SK-N-MC (cell line): ENCODE measurements at places on chromosomes 4 and X.

DNA sequence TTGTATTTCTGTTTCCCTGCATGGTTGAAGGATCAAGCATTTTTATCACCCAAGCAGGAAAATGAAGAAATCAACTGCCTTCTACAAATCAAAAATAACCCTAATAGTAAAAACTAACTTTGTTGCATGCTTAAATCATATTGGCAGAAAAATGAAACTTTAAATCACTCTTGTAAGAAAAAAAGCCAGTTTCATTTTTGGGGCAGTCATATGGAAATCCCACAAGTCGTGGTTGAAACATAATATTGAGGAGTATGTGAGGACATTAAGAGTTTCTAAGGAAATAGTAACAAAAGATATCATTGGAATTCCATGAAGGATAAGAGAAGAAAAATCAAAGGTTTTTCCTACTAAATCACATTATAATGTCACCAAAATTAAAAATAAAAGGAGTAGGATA lies 8.4 kb downstream of the TEC start:
- DNase-seq = no peak

DNA sequence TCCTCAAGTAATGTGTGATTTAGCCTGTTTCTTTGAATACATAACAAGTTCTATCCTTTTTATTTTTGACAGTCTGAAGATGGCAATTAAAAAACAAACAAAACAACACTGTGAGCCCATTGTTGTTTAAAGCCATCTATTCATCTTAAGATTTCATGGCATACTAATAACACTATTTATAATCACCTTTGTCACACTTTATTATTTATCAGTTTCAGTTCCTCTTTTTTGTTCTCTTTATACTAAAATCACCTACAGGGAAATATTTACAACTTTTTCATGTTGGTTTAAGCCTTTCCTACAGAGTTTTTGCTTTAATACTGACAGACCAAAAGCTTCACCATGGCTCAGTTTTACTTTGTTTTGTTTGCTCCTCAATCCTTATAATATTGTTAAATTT lies 247.4 kb upstream of the CTSO start:
- no peak for DNase-seq

DNA sequence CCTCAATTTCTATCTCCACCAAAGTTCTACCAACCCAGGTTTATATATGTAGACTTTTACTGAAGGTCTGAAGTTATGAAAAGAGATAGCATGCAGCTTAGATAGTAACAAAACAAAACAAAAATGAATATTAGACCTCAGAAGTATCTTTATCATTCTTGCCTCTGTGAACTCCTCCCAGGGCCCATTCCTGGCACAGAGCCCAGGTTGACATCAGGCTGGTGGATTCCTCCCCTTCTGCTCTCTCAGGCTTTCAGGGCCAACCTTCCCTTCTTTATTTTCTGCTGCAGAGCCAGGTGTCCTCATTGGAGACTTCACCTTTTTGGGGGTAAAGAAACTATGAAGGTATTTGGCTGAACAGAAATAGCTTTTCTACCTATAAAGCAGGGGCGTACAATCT lies 112.8 kb upstream of the PITX2 start:
- DNase-seq = no peak

- DNase-seq = no peak
Observed at GRCh38 chrX:55109306-55109705, 20.5 kb downstream of the PAGE2 start.

- DNase-seq = no peak
Observed at GRCh38 chr4:43763029-43763610, 685.5 kb downstream of the KCTD8 start.

DNA sequence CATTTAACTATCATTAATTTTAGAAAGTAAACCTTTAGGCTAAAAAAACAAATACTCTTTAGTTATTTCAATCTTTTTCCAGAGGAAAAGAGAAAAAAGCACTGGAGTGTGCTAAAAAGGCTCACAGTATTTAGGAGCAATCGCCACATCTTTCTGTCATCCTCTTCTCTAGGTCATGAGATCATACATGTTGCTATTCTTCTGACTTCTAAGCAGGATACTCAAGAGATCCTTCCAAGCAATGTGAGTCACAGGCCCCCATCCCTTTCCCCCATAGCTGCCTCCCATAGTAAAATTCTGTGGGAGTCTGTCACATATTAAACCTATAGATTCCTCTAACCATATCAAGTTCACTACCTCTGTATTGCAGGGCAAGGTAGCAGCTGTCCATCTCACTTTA lies 7.7 kb downstream of the EDNRA start:
- DNase-seq = no peak

DNA sequence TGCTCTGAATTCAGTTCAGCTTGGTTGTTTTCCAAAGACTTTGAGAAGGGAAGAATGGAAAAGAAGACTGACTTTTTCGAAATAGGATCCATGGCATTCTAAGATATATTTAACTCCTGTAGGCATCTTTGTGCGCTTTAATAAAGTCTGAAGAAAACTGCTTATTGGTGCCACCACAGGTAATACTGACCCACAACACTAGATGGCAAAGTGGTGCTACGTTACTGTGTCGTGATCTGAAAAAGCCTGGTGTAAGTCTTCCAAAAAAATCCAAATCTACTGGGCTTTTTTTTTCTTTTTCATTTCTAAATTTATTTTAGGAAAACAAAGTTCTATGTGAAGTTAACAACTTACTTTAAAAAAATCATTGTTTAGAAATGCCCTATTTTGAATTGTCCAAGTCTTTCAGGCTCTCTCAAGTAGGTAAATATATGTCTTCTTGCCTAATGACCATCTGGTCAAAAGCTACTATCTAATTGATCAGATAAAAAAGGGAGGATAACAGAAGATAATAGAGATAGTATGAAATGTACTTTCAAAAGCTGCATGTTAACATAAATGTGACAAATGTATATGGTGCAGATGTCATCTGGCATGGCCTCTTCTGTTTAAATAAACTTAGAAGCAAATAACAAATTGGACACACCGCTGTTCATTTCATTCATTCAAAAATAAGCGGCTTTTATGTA lies 47.0 kb upstream of the MID1IP1 start:
- DNase-seq = peak; percentile 28

GRCh38 chrX:70201732-70202131 lies 24.4 kb downstream of the DGAT2L6 start:
- DNase-seq = no peak

- no peak for DNase-seq
Observed at GRCh38 chr4:138458751-138459150, 216.6 kb upstream of the SLC7A11 start.

GRCh38 chrX:87003031-87003430 lies 514.6 kb upstream of the KLHL4 start:
- DNase-seq = no peak

DNA sequence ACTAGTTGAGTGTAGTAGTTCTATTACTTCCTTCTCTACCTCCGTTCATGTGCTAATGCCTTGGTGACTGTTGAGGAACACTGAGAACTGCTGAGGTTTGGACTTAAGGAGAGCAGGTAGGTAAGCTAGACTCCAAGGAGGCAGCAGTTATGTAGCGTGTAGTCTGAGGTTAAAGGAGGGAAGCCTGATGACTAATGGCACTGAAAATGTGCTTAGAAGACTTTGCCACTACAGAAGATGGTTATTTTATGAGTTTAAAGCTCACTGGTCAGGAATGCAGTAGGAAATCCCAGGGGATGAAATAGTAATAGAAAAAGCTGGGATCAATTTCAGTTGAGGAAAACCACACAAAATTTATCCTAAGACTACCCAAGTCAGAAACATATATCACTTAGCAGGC lies 1077.3 kb downstream of the RAPGEF2 start:
- DNase-seq = no peak

- no peak for DNase-seq
Observed at GRCh38 chrX:148854306-148854705, 353.9 kb downstream of the AFF2 start.

GRCh38 chr4:150302553-150302952 lies 224.3 kb downstream of the DCLK2 start:
- no peak for DNase-seq

DNA sequence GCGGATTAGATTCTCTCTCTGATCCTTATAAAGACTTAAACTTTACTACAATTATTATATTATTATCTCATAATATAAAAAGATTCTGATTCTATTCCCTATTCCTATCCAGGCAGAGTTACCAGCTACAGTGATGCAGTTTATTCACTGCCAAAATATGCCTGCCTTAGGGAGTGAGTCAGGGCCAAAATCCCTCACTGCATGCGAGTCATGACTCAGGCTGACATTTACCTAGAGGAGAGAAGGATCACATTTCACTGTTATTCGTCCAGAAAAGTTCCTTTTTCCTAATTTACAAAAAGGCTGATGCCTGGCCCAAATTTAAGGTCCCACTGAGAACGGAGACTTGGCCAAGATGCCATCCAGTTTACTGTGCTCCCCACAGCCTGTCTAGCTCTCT lies 168.5 kb upstream of the LDB2 start:
- DNase-seq = no peak

DNA sequence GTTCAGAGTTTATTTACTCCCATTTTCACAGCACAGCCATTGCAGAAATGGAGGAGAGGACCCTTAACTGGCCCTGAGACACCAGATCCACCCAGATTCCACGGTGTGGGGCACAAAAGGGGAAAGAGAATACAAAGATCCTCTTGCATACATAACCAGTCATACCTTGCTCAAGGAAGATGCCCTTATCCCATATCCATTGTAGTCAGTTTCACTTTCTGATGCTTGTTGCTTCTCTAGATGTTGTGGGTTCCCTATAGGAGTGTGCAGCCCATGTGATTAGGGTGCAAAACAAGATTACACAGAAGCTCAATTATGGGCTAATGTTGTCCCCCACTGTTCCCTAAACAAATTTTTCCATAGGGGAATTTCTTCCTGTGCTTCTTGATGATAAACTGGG lies 1309.0 kb upstream of the PABPC4L start:
- DNase-seq = no peak

GRCh38 chr4:113849771-113850170 lies 88.2 kb upstream of the CAMK2D start:
- no peak for DNase-seq

GRCh38 chr4:78332976-78333375 lies 218.6 kb upstream of the ANXA3 start:
- DNase-seq = no peak

GRCh38 chr4:168651374-168651773 lies 154.5 kb downstream of the PALLD start:
- DNase-seq = no peak

DNA sequence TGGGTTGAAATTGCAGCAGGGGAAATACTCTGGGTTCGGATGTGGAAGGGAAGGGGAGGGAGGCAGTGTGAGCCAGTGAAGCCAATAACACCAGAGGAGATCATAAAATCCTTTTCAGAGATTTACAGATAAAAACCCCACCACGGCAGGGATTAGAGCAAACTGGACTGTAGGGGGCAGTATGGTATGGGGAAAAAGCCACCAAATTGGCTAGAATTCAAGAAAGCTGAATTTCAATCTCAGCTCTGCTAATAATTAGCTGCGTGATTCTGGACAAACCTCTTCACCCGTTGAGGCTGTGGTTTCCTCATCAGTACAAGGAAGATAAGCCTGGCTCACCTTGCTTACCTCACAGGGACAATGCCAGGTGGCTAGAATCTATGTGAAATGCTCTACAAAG lies 108.1 kb downstream of the ATG4A start:
- DNase-seq = no peak

GRCh38 chr4:100591161-100591876 lies 73.5 kb upstream of the EMCN start:
- no peak for DNase-seq

DNA sequence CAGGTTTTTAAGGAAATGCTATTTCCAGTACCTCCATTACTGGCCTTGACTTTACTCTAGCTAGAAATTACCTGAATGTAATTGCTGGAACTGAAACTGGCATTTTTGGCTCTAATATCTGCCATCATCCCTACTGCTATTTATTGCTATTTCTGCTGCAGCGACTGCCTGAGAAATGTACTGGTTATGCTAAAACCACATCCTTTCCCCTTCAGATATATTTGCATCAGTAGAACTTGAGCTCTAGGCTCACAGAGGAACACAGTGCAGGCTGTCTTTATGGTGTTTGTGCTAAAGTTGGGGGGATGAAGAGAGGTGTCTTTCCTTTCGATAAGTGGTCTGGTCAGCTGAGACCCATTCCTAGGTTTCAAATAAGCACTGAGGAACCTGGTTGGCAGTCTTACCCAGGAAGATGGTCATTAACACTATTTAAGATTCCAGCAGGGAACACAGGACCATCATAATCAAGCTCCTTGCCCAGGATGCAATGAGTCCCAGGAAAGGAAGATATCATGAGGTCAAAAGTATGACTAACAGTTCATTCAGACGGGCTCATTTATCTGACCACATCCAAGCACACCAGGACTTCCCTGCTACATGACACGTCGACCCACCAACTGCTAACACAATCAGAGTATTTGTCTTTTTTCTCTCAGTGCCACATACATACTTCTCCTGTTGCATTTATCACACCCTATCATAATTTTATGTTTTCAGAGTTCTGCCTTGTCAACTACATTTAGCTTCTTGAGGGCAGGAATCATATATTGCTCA lies 137.4 kb downstream of the GABRA3 start:
- DNase-seq = no peak

DNA sequence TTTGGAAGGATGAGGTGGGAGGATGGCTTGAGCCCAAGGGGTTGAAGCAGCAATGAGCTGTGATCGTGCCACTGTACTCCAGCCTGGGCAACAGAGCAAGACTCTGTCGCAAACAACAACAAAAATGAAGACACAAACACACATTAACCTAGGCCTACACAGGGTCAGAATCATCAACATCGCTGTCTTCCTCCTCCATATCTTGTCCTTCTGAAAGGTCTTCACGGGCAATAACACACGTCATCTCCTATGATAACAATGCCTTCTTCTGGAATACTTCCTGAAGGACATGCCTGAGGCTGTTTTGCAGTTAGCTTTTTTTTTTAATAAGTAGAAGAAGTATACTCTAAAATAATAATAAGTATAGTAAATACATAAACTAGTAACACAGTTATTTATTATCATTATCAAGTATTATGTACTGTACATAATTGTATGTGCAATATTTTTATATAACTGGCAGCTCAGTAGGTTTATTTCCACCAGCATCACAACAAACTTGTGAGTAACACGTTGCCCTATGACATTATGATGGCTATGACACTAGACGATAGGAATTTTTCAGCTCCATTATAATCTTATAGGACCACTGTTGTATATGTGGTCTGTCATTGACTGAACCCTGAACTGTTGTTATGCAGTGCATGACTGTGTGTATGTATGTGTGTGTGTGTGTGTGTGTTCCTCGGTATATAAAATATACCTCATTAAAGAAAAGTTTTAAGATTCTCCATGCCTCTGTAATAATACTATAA lies 69.2 kb upstream of the MAML3 start:
- no peak for DNase-seq

- no peak for DNase-seq
Observed at GRCh38 chr4:44720371-44720770, 6.0 kb downstream of the GNPDA2 start.

GRCh38 chr4:128459547-128459946 lies 171.9 kb upstream of the PGRMC2 start:
- DNase-seq = no peak

GRCh38 chr4:53605783-53606182 lies 14.5 kb upstream of the LNX1 start:
- no peak for DNase-seq

- DNase-seq = no peak
Observed at GRCh38 chr4:87844452-87844851, 11.7 kb downstream of the MEPE start.
